Left renal pelvis (tissue), 4 donors: ENCODE measurements at places on chromosomes 1 and 21.

GRCh38 chr1:54810153-54810942 is 9.2 kb upstream of the TTC22 start:
- DNase-seq: no peak

- DNase-seq: no peak
These were observed 17.4 kb upstream of the ENAH start for GRCh38 chr1:225670356-225670755.

DNA sequence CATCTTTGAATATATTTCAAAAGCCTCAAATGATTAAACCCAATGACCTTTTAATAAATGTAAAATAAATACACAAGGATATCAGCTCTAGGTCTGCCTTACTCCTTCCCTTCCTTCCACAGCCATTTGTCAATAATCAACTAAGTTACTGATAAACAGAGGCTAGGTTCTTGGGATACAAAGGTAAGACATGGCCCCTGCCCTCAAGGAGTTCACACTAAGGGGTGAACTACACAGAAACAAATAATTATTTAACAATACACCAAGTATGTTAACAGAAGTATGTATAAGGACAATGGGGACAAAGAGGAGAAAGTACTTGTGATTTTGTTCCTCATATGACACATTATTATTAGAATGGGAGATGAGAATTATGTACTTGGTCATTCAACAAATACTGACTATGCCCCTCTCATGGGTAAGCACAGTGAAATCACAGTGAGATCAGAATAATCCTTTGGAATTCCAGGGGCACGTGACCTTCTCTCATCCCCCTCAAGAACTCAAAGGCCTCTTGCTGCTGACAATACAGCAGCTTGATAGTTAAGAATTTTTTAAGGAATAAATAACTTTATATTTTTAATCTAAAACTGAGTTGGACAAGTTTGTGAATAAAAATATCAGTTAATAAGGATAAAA is 40.2 kb downstream of the ATP1B1 start:
- no peak for DNase-seq

DNA sequence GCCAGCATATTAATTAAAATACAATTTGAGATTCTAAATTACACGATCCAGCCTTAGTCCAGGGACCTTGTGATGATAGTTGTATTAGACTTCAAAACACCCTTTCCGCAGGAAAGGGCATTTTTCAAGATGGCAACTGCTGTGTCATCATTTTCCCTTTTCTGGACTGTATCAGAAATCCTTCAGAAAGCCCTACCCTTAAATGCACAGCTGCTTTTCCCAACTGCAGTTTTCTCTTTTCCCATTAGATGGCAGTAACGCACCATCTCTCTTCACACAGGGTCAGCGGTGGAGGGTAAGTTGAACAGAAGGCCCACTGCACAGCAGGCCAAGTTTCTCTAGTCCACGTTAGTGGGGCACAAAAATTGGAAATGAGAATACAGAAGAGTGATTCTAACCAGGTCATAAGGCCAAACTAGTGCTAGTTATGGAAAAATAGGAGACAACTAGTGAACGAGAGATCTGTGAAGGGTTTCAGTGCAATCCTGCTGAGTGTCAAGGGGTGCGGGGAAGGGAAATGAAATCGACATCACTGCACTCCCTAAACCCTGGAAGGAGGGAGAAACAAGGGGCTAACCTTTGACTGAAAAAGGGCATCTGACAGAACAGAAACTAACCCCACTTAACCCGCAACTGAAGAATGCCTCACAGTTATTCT is 22.1 kb upstream of the TDRD10 start:
- DNase-seq: peak; percentile 74

GRCh38 chr1:7916501-7916830 is 24.2 kb downstream of the TNFRSF9 start:
- DNase-seq: no peak
